ENCODE measurements at places on chromosomes 11 and 22.

DNA sequence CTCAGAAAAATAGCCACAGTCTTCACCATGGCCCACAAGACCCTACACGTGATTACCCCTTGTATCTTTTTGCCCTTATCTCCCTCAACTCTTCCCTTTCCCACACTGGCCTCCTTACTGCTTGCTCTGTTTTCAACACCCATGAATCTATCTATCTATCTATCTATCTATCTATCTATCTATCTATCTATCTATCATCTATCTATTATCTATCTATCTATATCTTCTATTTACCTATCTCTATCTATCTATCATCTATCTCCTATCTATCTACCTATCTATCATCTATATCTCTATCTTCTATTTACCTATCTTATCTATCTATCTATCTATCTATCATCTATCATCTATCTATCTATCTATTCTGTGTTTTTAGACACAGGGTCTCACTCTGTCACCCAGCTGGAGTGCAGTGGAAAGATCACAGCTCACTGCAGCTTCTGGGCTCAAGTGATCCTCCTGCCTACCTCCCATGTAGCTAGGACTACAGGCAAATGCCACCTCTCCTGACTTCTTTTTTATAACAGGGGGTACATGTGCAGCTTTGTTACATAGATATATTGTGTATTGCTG lies 54.2 kb downstream of the CNTF start:
- DNase-seq, result no peak

DNA sequence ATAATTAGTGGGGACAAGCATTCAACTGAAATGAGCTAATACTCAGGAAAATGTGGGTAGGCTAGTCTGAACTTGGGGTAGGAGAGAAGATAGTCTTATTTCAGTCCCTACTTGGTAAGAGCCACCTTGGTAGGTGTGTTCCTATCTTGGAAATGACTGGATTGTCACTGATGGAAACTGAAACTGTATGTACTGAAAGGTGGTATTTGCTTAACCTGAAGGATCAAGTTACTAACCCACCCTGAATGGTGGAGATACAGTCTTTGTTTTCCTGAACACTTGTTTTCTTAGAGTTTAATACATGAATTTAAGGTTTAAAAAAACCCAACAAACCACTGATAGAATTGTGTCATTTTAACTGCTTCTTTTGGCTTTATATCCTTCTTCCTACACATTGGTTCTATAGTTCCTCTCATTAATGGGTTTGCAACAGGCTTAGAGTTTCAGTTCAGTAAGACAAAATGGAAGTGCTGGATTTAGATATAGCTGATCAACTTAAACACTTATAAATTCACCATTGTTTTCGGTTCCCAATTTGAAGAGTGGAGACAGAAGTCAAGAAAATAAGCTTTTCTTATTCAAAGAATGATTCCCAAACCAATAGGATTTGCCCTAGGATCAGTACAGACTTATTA lies 4.2 kb downstream of the FAR1 start:
- no peak for DNase-seq

DNA sequence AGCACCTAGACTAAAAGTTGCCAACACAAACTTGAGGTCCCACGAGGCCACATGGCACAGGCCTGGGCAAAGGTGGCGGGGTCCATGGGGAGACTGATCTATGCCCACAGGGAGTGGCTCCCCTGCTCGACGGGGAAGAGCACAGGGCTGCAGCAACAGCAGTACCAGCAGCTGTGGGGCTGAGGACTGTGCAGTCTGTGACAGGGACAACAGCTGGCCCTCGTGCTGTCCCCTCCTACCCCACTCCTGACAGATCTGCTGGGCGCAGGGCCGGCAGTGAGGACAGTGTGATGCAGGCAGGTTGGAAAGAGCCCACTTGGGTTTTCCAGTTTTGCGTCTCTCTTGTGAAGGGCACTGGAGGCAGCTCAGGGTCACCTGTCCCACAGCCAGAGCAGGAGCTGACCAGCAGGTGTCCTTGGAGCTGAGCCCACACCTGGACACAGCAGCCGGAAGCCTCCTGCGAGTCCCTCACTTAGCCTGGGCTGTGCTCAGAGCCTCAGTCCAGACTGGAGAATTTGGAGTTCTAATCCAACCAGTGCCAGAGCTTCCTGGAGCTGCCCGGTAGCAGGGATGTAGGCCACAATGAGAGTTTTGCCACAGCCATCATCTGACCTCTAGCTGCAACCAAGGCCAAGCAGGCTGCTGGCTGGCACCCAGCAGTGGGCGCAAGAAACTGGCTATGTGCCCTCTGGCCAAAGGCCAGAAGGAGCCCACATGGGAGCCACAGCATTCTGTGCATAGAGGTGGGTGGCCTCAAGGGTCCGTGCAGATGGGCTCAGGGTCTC lies 3.6 kb upstream of the GAS2L1 start:
- DNase-seq, result peak; percentile 54

GRCh38 chr22:23533328-23533762 lies 46.7 kb downstream of the IGLL1 start:
- DNase-seq, result peak; percentile 12

DNA sequence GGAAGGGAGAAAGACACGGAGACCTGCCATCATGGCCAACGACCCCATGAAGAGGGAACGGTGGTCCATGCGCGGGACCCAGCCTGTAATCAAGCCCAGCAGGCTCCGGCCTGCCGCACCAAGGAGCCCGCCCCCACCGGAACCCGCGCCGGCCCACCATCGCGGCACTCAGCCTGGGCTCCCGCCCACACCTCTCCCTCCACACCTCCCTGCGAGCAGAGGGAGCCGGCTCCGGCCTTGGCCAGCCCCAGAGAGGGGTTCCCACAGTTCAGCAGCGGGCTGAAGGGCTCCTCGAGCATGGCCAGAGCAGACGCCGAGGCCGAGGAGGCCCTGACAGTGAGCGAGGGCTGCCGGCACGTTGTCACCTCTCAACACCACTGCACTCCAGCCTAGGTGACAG lies 1302.8 kb upstream of the CNTN5 start:
- DNase-seq, result no peak

DNA sequence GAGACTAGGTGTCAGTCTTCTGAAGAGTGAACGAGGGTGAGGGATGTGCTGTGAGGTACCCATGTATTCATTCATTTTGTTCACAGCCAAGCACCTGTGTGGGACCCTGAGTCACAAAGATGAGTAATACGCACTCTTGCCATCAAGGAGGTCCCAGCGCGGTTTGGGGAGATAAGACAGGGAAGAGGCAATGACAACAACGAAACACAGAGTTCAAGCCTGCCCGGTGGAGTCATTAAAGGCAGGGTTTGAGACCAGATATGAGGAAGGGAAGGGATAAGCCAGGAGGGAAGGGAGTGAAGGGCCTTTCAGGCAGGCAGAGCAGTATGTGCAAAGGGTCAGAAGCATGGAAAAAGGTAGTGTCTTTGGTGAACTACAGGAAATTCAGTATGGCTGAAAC lies 4.6 kb downstream of the DCHS1 start:
- DNase-seq, result no peak

DNA sequence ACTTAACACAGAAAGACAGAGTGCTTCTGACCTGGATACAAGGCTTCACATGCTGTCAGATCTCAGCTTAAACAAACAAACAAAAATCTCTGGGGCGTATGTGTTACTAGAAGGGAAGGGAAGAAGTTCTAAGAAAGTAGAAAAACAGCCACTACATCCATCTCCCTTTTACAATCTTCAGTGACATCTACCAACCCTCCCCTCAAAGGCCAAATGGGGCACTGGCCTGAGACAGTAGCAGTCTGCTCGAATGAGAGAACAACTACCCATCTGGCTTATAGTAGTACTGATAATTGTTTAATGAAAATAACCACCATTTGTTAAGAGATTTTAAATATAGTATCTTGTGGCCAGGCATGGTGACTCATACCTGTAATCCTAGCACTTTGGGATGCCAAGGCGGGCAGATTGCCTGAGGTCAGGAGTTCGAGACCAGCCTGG lies 29.4 kb downstream of the CCDC83 start:
- peak; percentile 60 for DNase-seq

DNA sequence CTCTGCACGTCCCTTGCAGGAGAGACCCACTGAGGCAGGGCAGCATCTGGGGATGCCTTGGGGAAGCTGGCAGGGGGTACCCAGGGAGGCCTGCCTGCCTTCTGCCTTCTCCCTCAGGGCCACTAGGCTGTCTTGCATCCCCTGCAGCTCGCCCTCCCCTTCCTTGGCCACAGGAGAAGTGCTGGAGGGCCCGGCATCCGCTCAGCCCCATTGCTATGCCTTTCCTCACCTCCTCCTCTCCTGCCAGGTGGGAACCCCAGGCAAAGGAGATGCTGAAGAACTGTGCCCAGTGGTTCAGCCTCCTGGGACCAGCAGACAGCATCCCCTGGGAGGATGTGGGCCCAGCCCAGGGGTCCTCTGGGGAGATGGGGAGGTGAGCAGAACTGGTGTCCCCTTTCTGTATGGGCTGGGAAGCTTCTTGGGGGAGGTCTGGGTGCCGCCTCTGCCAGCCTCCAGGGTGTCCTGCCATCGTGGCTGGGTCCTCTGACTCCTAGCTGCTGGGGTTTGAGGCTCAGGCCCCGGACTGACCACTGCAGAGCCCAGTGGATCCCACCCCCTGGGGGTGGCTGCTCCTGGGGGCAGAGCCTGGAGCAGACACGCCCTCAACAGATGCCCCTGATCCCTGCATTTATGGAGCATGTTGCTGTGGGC lies 20.6 kb downstream of the MRGPRG start:
- no peak for DNase-seq

DNA sequence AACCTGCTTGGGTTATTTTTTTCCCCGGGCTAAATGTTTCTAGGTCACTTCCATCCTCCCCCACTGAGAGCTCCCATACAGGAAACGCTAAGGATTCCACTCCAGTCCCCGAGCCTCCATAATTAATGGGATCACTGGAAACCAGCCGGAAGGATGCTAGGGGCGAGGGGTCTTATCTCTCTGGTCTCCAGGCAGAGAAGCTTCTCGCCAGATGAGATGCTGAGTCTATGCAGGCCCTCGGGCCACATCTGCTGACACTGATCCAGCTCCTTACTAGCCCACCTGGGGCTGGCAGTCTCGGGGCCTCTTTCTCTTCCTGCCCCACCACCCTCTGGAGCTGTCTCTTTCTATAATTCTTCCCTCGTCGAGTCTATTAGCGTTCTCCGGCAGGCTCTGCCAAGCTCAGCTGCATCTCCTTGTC lies 125.9 kb upstream of the SYT13 start:
- no peak for DNase-seq

DNA sequence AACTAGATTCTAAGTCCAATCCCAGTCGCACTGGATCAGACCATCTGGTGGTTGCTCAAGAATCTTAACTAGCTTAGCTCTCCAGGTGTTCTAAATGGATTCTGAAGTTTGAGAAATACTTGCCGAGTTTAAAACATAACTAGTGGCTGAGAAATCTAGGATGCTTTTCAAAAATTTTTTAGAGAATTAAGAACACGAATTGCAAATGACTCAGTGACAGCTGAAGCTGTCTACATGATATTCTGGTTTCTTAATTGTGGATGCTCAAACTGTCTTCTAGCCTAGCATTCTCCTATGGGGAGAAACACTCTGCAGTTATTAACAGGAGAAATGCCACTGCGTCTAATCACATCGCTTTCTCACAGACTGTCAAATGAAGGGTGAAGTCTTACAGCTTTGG lies 20.2 kb upstream of the TP53AIP1 start:
- DNase-seq, result peak; percentile 13

GRCh38 chr11:724049-724777 lies 18.2 kb downstream of the EPS8L2 start:
- no peak for DNase-seq

GRCh38 chr22:43257549-43257948 lies 70.6 kb upstream of the TTLL12 start:
- no peak for DNase-seq

DNA sequence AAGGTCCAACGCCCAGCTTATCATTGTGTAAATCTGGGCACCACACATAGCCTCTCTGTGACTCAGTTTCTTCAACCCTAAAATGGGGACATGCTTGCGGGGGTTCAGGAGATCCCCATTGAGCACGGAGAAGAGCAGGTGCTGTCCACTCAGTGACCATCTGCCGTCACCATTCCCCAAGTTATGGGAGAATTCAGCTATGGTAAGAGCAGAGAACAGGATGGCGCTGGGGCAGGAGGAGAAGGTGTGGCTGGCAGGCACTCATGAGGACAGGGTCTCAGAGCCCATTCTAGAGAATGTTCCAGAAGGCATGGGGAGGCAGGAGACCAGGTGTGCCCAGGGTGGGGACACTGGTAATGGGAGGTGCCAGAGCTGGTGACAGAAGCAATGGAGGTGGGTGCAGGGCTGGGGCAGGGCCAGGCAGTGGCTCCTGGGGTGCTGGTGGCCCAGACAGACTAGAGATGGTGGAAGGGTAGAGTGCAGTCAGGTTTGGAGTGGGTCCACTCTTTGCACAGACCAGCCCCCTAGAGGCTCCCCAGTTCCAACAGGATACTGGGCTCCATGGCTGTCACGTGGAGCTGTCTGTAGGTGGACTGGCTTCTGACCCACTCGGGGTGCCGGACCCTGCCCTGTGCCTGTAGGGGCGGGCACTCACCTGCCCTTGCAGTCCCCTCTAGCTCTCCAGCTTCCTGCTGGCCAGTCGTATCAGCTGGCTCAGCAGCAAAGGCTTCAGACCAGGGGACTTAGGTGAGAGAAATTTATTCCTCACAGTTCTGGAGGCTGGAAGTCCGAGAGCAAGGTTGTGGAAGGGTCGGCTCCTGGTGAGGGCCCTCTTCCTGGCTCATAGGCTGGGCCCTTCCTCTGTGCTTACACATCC lies 84.7 kb downstream of the CDKN1C start:
- no peak for DNase-seq

DNA sequence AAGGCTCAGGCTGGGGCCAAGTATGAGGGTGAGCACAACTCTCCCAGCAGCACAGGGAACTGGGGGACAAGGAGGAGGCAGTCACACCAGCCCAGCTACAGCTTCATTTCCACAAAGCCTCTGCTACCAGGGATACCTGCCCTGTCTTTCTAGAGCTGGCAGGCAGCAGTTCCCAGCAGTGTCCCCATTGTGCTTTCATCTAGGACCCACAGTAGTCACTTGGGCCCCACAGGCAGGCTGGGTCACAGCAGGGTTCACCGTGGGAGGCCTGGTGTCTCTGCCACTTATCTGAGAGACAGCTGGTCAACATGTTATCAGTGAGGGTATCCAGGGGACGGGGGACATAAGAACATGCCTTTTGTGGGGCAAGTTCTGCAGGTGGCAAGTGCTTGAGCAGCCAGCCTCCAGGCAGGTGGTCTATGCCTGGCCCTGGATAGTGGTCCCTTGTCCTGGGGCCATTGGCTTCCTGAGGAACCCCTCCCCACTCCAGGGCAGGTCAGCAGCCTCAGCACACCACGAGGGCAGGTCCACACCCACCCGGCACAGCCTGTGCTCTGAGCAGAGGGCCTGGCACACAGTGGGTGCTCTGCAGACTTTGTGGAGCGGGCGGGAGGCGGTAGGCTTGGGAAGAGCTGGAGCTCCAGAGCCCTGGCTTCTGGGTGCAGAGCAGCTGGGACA lies 29.9 kb downstream of the GNAZ start:
- no peak for DNase-seq

GRCh38 chr11:77397631-77398030 lies 76.3 kb downstream of the PAK1 start:
- DNase-seq, result no peak

- peak; percentile 84 for DNase-seq
Observed at GRCh38 chr11:119474682-119475596, 52.0 kb upstream of the THY1 start.

GRCh38 chr11:85394283-85394682 lies 232.9 kb downstream of the DLG2 start:
- DNase-seq, result no peak

GRCh38 chr11:12787847-12788246 lies 113.6 kb downstream of the TEAD1 start:
- DNase-seq, result peak; percentile 76

Measured in myocyte (in vitro differentiated cells).